ENCODE measurements at places on chromosomes 2 and 18.

- DNase-seq, result no peak
Measured at GRCh38 chr2:63849381-63850203, 7.9 kb downstream of the UGP2 start.

GRCh38 chr2:122851161-122851560, 1095.7 kb downstream of the TSN start:
- no peak for DNase-seq

GRCh38 chr18:46148810-46149209, 44.6 kb downstream of the HAUS1 start:
- no peak for DNase-seq

DNA sequence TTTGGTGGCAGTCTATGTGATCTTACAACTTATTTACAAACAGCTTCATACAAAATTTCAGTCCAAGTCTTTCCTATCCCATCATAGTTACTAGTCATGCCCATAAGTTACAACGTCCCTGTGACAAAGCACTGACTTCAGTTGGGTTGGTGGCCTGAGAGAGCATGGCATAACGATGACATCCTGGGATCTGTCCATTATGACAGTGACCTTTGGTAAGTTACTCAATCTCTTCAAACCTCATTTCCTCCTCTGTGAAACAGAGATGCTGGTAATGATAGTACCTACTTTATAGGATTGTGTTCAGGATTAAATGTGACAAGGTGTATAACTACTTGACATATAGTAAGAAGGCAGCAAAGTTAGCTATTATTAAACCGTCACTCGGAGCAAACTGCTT, 55.4 kb upstream of the ATP5MC3 start:
- no peak for DNase-seq

GRCh38 chr2:9695941-9696340, 65.1 kb upstream of the YWHAQ start:
- no peak for DNase-seq

- no peak for DNase-seq
Measured at GRCh38 chr2:108978709-108979111, 10.3 kb downstream of the EDAR start.

DNA sequence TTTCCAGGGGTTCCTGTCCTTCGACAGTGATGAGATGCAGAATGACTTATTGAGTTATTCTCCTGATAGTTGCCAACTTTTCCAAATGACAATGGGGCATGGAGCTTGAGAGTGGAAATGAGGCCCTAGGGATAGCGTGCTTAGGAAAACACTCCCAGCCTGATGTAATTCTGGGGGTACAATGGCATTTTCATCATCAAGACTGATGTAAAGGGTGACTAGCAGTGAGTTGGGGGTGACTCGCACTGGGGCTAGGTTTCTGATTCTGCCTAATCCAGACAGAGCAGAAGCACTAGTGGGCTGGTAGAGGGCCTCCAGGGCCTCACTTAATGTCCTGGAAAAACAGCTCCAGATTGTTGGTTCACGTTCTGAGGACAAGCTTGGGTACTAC, 34.0 kb upstream of the IL37 start:
- no peak for DNase-seq

DNA sequence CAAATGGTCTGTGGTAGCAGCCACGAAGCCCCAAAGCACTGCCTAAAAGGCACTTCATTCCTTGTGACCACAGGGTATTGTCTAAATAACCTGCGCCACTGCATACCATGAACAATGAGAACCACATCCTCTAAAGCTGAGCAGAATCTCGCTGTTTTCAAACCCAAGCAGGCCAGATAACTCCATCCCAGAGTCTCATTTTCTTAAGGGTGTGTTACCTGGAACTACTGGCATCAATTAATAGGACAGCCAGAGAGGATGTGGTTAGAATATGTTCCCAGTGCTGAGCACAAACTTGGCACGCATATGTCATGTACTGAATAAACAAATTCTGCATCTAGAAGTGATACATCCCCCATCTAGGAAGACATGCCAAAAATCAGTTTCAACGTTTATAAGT, 13.0 kb downstream of the VPS4B start:
- DNase-seq, result no peak

- no peak for DNase-seq
Measured at GRCh38 chr18:59061914-59062642, 77.6 kb upstream of the SEC11C start.

Measured in non-pigmented ciliary epithelial cell (primary cell).